Ammon's horn (tissue), 1 donor: ENCODE measurements at places on chromosomes 6 and 20.

GRCh38 chr20:61628480-61628879 lies 376.4 kb downstream of the CDH4 start:
- no peak for DNase-seq

DNA sequence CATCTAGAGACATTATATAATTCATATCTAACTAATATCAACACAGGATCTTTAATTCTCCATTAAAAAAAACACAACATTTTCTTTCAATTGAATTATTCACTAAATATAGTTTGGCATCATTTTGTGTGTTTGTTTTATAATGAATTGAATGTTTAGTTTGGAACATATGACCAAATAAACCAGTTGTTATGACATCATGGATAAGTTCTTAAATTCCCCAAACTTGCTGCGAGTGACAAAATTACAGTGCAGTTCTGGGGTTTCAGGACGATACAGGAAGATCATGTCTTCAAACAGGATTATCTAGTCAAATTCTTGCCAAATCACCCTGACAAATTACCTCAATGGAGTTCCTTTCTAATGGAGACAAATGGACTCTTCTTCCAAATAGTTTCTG lies 473.6 kb downstream of the EPM2A start:
- no peak for DNase-seq

DNA sequence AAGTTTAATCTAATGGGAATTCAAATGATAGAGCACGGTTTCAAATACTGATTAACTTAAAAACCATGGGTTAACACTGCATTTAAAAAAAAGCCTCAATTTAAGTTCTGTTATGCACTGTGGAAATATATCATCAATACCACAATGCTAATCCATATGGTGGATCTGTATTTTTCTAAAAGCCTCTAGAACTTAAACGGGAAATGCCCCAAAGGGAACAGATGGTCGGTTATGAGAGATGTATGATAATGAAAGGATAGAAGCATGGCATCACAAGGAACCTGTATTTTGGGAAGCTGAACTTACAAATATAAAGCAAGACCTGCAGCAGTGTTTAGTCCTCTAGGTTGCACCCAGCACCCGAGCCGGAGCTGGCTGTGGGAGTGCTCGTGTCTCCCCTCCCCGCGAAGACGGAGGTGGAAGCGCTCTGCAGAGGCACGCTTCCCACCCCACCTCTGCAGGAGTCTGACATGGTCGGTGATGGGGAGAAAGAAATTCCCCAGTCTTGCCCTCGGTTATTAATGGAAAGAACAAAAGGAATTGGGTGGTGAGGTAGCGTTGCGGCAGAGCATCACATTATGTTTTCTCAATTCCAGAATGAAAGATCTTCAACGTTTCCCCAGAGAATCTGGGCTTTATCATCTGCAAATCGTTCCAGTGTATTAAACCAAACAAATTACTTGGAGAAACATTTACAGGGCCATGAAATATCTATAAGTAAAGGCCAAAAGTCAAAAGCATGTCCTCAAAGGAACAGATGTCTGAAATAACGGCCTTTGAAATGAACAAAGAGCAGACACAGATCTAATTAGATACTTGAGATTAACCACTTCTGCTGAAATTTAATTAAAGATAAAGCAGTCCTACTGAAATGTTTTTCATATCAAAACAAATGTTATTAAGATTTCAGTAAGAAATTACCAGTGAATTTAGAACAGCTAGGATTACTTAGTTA lies 103.1 kb upstream of the POPDC3 start:
- DNase-seq: no peak

- no peak for DNase-seq
Observed at GRCh38 chr20:62739581-62740285, 31.1 kb downstream of the NTSR1 start.

DNA sequence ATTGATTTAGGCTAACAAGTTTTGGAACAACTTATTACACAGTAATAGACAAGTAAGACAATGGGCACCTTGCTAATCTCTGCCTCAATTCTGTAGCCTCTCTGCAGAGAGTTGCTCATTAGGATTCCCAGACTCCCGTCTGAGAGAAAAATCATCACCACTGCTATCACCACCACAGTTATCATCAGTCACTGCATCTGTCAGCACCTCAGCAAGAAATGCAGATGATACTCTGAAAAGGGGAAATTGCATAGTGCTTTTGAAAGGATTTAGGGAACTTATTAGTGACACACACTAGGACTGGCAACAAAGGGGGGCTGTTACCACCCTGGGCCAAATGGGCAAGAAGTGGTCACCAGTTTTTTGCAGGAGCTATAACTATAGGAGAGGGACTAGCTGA lies 39.9 kb downstream of the FOXA2 start:
- no peak for DNase-seq
